ENCODE measurements at places on chromosomes 3 and 15. TPM values are rescaled to one million over a fixed set of nuclear protein-coding genes. Genes with fewer than 3 reads are reported as not detected.

- peak; percentile 4 for DNase-seq
Measured at GRCh38 chr3:38645601-38646000, 3.9 kb downstream of the SCN5A start.

GRCh38 chr3:106167728-106168127 lies 298.9 kb upstream of the CBLB start:
- DNase-seq = no peak

The FANCD2 gene
- total RNA-seq = 60.8 TPM

The SAMD7 gene
- total RNA-seq = not detected

The ATP13A5 gene
- total RNA-seq = not detected

- DNase-seq = no peak
Measured at GRCh38 chr15:100722551-100723314, 120.3 kb downstream of the ASB7 start.

The PPM1L gene
- 5.9 TPM for total RNA-seq

DNA sequence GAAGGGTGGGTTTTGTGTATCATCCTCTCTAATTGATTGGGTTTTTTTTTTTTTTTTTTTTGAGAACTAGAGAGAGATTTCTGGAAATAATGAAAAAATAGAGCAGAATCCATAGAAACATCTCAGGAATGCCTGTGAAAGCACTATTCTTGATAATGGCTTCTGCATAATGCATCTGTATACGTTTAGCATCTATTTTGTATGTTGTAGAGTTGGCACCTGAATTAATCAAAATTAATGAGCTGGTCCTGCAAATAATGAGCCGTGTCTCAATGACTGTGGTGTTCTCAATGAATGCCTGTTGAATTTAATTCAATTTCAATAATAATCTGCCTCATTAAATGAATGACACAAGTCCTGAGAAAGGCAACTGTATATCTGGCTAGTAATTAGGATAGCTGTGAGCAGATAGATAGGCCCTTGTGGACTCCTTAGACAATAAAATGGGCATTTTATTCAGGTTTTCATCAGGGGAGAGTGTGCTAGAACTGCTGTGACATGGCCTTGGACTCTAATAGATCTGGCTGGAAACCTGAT lies 70.5 kb upstream of the WDR72 start:
- no peak for DNase-seq

The RAF1 gene
- total RNA-seq = 83.2 TPM

DNA sequence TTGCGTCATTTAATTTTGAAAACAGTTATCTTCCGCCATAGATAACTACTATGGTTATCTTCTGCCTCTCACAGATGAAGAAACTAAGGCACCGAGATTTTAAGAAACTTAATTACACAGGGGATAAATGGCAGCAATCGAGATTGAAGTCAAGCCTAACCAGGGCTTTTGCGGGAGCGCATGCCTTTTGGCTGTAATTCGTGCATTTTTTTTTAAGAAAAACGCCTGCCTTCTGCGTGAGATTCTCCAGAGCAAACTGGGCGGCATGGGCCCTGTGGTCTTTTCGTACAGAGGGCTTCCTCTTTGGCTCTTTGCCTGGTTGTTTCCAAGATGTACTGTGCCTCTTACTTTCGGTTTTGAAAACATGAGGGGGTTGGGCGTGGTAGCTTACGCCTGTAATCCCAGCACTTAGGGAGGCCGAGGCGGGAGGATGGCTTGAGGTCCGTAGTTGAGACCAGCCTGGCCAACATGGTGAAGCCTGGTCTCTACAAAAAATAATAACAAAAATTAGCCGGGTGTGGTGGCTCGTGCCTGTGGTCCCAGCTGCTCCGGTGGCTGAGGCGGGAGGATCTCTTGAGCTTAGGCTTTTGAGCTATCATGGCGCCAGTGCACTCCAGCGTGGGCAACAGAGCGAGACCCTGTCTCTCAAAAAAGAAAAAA lies 1.2 kb downstream of the B2M start:
- peak; percentile 74 for DNase-seq

The NR1I2 gene
- 0.13 TPM for total RNA-seq

- DNase-seq = no peak
Measured at GRCh38 chr3:25843332-25843731, 53.4 kb downstream of the OXSM start.

DNA sequence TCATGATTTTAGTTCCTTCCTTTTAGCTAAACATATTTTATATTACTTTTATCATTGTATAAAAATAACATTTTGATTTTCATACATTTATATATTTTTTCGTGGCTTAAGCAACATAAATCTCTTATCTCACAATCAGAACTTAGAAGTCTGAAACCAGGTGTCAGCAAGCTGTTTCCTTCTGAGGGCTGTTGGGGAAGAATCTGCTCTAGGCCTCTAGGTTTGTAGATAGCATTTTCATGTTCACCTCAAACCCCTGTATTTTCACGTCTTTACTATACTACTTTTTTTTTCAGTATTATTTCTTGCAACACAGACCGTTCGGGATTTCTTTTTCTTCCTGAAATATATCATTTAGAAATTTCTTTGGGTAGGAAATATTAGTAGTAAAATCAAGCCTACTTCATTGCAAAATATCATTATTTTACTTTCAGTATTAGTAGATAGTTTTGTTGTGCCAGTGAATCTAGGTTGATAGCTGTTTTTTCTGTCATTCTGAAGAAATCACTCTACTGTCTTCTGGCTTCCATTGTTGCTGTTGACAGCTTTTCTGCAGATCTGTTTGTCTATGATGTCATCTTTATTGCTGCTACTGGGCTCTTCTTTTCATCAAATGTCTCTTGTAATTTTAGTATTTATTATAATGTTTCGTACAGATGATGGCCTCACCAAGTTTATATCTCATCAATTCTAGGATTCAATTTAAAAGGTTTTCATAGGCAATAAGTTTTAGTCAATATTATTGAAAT lies 756.3 kb downstream of the VGLL3 start:
- DNase-seq = no peak

The KBTBD13 gene
- not detected for total RNA-seq

- no peak for DNase-seq
Measured at GRCh38 chr15:77547801-77548588, 84.7 kb downstream of the LINGO1 start.

DNA sequence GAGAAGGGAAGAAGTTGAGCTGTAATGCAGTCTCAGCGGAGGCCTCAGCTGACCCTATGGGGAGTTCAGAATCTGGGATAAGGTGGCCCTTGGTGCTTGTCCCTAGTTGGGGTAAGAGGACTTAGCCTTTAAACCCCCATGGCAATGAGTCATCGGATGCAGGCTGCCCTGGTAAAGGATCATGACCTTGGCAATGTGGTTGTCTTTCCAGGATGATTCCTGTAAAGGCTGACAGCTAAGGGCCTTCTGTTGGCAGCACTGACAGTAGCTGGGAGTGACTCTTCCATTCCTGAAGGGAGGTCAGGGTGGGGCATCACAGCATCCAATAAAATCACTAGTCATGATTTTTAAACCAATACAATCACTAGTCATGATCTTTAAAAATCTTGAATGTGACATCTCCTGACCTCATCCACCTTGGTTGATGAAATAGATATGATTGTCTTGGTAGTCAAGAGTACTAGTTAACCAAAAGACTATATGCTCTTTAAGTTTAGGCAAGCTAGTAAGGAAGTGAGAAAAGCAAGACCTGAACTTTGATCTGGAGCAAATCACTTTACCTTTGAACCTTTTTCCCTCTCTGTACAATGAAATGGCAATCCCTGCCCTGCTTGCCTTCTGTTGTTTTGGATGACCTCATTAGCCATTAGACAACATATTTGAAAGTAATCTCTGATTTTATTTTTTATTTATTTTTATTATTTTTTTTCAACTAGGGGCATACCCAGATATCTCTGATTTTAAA lies 71.3 kb upstream of the CACNA1D start:
- DNase-seq = no peak

The SAXO2 gene
- total RNA-seq = not detected

The A4GNT gene
- not detected for total RNA-seq

The ARPC4 gene
- 255 TPM for total RNA-seq

DNA sequence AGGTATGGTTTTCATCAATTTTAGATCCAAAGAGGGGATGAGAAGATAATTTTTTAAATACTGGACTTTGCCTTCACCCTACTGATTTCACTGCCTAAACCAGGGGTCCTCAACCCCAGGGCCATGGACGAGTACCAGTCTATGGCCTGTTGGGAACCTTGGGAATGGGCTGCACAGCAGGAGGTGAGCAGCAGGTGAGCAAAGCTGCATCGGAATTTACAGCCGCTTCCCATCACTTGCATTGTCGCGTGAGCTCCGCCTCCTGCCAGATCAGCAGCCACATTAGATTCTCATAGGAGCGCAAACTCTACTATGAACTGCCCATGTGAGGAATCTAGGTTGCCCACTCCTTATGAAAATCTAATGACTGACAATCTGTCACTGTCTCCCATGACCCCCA lies 76.3 kb upstream of the TTBK2 start:
- DNase-seq = no peak

DNA sequence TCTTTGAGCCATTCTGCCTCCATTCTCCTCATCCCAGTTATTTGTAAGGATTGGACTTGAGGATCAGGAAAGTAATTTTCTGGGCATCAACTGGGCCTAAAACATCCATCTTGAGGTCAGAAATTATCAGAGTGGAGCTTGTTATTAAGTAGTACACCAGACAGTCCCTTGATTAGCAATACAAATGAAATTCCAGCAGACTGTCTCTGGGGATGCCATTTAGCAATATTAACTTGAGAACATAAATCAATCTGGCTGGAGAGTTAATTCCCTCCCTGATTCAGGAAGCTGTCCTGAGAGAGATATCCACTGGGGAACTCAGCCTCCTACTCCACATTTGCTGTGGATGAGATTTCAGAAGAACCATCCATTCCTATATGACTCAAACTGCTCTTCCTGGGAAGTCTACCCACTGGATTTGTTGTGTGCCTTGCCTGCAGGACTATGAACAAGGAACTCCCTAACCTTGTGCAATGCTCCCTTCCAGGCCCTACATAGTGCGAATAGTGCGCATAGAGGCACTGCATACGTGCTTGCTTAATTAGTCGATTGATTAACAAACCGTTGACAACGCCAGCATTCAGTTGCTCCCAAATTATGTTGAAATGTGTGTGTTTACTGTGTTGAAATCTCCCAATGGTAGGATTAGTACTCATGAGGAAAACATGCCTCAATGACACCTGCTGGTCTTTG lies 36.1 kb upstream of the MTMR14 start:
- DNase-seq = no peak

GRCh38 chr3:36695769-36696137 lies 68.6 kb downstream of the DCLK3 start:
- no peak for DNase-seq

The BMF gene
- 25.7 TPM for total RNA-seq

The LEKR1 gene
- 1.6 TPM for total RNA-seq

DNA sequence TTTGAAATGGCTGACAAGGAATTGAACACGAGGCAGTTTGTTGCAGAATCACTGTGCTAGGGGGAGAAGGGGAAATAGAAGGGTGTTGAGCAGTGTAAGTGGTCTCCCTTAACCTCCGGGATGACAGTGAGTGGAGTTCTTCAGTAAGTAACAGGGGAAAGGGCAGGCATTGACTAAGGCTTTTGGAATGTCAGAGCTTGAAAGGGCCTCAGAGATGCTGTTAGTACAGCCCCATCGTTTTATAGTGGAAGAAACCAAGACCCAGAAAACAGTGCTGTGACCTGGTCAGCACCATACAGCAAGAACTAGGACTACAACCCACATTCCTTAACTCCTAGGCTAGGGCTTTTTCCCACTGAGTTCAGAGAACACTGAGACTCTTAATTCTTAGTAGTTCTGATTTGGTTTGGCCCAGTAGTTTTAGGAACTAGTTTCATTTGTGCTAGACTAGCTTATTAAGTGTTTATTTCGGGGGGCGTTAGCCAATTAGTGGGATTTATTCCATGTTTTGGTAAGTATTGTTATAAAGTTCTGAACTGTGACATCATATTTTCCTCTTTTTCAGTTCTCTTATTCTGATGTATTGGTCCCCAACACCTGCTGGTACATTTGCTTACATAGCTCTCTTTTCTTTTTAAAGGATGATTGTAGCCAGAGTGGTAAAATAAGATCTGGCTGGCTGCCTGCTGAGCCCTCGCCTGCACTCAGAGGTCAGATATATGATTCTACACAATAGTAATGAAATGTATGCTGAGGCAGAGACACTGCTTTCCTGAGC lies 34.2 kb downstream of the RAB11A start:
- DNase-seq = no peak

The CCR2 gene
- total RNA-seq = 174 TPM

GRCh38 chr3:168545591-168545990 lies 449.9 kb upstream of the GOLIM4 start:
- DNase-seq = no peak

DNA sequence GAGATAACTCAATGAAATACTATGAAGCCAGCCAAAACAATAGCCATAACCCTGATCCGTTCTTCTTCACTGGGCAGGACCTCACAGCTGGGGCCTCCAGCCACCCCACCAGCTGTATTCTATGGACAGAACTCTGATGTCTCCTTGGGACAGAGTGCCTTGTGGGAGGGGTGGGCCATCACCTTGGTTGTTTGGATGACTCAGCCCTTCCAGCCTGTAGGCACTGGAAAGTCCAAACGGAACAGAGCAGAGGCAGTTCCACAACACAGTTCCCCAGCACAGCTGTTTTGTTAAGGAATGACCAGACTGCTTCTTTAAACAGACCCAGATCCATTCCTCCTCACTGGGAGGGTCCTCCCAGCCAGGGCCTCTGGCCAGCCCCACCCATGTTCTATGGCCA lies 31.9 kb upstream of the ZBED2 start:
- no peak for DNase-seq

GRCh38 chr3:20123131-20123652 lies 62.8 kb downstream of the SGO1 start:
- DNase-seq = no peak

DNA sequence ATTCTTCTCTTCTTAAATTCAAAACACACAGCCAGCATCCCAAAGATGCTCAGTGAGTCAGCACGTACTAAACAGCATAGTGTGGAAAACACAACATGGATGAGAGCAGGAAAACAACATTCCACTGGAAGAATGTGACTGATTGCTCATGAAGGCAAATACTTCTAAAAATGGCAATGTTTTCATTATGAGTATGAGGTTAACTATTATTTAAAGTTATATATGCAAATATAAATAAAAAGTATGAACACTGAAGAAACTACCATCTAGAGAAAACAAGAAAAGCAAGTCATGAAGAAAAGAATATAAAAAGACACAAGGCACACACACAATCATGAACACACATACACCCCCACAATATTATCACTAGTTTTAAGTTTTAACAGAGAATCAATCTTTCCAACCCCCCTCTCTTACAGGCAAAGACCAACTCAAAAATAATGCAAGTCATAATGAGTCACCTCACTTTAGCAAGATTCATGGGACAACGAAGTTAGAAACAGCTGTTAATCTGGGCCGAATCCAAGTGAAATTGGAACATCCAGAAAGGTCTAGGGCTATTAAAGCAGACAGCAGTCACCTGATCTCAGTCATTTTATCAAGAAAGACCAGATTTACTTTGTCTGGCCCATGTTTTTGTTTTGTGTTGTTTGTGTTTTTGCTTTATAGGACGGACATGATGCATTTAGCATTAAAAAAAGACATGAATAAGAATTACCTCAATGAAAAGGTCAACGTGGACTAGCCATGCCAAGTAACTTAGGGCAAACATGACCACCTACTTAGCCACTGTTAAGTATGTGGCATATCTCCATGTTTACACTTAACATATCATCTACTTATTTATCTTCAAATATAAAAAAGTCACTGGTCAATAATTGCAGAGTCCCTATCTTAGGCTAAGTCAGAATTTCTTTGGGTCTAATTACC lies 18.1 kb downstream of the GBE1 start:
- DNase-seq = no peak

- no peak for DNase-seq
Measured at GRCh38 chr3:151835751-151836525, 22.0 kb downstream of the AADAC start.

Measured in activated CD4-positive, alpha-beta memory T cell treated with anti-CD3 and anti-CD28 coated beads, Interleukin-2, amount 10 ng/mL, durations not matched to agents 7 days and 5 days (primary cell).